ENCODE measurements at places on chromosomes 4 and X.

DNA sequence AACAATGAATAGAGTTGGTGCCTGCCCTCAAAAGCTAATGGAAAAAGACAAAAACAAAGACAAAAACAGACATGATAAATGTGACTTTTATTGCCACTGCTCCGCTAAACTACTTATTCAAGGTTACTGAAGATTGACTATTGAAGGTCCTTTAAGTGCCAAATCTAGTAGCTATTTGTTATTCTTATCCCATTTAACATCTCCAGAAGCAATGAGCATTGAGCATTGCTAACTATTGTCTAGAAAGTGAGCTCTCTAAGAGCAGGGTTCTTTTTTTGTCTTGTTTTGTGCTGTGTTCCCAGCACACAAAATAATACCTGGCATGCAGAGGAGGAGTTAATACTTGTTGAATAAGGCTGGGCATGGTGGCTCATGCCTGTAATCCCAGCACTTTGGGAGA, 95.4 kb upstream of the SFRP2 start:
- no peak for DNase-seq

GRCh38 chr4:46844325-46844917, 64.6 kb downstream of the COX7B2 start:
- peak; percentile 54 for DNase-seq

- no peak for DNase-seq
Measured at GRCh38 chrX:20231598-20231997, 35.1 kb downstream of the RPS6KA3 start.

GRCh38 chr4:110840221-110840654, 217.4 kb upstream of the PITX2 start:
- no peak for DNase-seq

DNA sequence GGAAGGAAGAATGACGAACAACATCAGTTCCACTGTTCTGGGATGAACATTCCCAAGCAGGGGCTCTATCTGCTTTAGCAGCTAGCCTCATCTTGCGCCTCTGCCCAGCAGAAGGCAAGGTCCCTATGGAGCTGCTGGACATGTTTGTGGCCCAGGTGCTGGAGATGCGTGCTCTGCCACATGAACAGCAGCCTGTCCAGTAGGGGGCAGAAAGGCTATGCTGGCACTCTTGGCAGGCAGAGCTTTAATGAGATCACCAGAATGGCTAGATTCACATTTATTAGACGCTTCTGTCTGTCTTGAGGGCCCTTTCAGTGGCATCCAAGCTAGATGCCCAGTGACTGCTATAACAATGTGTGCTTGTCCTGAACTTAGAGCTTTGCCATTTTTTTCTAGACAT, 1826.0 kb downstream of the STIM2 start:
- no peak for DNase-seq

- DNase-seq, result no peak
Measured at GRCh38 chrX:96846841-96847240, 36.9 kb upstream of the RPA4 start.

DNA sequence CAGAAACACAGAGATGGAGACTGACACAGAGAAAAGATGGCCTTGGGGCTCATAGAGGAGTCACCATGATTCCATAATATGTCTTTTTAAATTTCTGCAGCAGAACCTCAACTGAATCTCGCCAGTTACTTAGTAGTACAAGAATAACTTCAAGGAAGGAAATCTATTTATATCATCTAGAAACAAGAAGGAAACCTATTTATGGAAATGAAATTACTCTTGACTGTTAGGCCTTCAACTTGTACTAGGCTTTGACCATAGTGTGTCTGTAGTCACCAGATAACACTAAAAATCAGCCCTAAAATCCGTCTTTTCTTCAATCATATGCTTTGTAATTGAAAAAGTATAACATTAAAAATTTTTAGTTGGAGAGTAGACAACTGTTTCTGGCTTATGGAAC, 740.4 kb downstream of the TRIML1 start:
- no peak for DNase-seq

GRCh38 chr4:19123681-19124080, 1102.1 kb upstream of the LCORL start:
- no peak for DNase-seq

- no peak for DNase-seq
Measured at GRCh38 chr4:15982842-15983524, 20.0 kb upstream of the FGFBP2 start.

DNA sequence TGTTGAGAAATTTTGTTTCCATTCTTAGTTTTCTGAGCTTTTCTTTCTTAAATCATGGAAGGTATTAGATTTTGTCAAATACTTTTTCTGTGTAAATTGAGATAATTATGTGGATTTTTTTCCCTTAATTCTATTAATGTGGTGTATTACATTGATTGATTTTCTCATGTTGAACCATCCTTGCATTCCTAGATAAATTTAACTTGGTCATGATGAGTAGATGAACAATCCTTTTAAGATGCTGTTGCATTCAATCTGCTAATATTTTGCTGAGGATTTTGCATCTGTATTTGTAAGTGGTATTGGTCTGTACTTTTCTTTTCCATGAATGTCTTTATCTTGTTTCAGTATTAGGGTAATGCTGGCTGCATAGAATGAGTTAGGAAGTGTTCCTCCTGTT, 20.3 kb upstream of the CTBP1 start:
- DNase-seq, result no peak

GRCh38 chr4:38230121-38230801, 270.1 kb downstream of the PTTG2 start:
- DNase-seq, result no peak

DNA sequence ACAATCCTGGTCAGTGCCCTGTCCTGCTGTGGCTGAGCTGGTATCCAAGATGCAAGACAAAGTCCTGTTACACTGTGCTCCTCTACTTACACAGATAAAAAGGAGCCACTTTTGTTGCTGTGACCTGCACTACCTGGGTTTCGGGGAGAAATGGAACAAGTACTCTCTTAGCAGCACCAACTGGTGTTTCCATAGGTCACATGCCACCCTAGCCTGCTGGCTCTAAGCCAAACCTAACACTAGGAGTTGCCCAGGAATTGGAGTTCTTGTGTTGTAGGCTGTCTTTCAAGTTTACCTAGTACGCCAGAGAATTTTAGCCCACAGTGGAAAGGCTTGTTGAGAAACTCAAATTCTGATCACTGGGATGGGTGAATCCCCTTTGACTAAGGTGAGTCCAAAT, 727.4 kb downstream of the FAM133A start:
- DNase-seq, result no peak

DNA sequence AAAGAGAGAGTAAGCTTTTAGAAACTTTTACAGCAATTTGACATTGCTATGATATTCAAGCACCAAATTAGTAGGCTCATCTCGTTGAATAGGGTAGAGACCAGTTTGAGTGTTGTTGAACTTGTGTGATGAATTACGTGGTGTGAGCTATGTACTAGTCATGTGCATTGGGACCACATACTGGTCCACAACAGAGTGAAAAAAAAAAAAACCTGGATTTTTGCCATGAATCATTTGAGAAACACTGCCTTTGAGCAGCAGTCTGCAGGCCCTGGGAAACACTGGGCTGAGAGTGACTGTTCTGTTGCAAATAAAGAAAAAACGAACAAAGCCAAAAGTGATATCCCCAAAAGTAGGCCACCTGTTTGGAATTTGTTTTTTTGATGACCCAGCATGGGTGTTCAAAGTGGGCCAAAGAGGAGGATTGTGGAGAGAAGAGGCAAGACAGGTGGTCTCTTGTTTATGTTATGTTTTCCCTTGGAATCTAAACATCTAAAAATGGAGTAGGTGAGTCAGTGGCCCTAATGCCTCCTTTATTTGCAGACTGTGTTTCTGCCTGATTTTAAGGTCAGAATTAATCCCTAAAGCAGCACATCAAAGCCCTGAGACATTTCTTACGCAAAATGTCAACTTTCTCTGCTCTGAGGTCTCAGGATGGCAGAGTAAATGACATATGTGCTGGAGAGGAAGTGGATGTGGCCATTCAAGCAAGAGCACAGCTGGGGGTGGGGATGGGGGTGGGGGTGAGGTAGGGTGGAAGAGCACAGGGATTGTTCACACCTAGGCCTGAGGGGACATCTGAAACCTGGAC, 33.5 kb downstream of the TAF7L start:
- DNase-seq, result no peak

DNA sequence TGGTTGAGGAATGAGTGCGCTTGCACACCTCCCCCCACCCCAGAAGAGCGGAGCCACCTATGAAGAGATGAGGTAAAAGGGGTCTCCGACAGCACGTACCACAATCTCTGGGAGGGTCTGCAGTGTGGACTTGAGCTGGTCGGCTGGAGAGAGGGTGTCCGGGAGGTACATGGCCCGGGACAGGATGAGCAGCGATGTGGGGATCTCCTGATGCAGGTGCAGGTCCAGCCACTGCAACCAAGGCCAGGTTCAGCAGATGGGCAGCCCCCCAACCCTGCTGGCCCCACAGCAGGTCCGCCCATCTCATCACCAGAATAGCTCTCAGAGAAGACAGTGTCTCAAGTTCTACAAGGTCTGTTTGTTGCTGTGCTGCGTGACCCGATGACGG, 30.4 kb downstream of the FGFR3 start:
- DNase-seq, result no peak

DNA sequence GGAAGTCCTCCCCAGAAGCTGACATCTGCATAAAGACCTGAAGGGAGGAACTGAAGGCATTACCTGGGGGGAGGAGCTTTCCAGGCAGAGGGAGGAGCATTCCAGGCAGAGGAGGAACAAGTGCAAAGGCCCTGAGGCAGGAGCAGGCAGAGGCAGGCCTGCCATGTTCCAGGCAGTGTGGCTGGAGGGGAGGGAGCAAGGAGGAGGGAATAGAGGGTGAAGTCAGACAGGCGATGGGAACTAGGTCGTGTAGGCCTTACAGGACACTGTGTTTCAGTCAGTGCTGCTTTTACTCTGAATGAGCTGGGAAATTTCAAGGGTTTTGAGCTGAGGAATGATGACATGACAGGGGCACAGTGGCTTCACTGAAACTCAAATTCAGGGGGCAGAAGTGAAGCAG, 292.7 kb downstream of the BCOR start:
- DNase-seq, result no peak

- DNase-seq, result no peak
Measured at GRCh38 chrX:9132036-9132638, 98.2 kb upstream of the FAM9B start.

GRCh38 chrX:119539872-119540271, 25.3 kb downstream of the STEEP1 start:
- no peak for DNase-seq

GRCh38 chr4:107519053-107519452, 201.0 kb downstream of the PAPSS1 start:
- DNase-seq, result peak; percentile 31

DNA sequence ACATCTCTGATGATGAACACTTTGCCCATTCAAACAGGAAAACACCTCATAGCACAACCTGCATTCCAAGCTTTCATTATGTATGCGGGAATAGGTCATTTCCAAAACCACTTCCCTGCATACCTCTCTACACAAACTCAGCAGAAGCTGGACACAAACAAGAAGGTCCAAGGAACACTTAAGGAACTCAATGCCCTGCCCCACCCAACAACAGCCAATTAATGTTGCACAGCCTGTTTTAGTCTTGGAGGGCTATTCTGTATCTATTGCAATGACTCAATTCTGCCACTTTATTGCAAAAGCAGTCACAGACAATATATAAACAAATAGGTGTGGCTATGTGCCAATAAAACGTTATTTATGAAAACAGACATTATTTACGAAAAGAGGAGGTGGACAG, 16.7 kb downstream of the OPHN1 start:
- DNase-seq, result peak; percentile 40

DNA sequence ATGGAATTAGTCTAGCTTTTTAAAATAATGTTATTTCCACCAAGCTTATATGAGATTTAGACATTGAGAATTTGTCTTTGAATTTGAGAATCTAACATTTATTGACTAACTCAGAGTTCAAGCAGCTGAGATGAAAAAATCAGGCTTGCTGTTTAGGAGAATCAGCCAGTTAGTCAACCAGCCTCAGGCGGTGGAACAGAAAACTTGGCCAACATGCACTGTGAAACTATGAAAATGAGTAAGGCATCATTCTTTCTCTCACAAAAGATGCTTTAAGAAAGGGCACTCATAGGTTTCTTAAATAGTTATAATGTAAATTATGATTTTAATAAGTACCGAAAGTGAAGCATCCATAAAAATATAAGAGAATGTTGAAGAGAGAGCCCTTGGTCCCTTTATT, 84.2 kb downstream of the NFKB1 start:
- DNase-seq, result no peak

- no peak for DNase-seq
Measured at GRCh38 chrX:20693078-20693477, 426.4 kb upstream of the RPS6KA3 start.

GRCh38 chrX:70525733-70526132, 81.1 kb downstream of the DLG3 start:
- no peak for DNase-seq

DNA sequence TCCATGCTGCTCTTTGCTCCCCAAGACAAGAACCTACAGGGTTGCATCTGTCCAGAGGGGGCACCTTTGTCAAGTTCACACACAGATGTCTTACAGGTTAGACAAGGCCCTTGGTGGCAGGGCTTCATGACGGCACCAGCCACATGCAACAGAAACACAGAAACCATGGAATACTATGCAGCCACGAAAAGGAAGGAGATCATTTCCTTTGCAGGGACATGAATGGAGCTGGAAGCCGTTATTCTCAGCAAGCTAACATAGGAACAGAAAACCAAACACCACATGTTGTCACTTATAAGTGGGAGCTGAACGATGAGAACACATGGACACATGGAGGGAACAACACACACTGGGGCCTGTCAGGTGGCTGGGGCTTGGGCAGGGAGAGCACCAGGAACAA, 85.1 kb upstream of the NDP start:
- DNase-seq, result no peak

GRCh38 chr4:27763830-27764525, 903.3 kb downstream of the STIM2 start:
- no peak for DNase-seq

DNA sequence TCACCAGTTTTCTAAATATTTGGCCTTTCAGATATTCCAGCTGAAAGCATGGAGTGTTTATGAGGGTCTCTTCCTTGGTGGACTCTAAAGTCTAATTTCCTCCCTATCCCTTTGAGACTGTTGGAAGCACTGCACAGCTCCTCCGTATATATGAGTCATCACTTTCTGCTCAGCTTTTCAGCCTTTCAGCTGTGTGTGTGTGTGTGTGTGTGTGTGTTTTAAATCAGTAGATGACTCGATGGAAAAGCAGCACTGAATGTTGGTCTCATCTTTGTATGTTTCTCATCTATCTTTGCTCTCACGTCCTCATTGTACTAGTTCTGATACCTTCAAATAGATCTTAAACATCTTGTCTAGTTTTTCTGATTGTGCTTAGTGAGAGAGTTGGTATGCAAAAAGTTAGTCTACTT, 81.6 kb downstream of the ZFX start:
- no peak for DNase-seq

- DNase-seq, result no peak
Measured at GRCh38 chr4:69800599-69800998, 40.2 kb upstream of the SULT1B1 start.

Measured in astrocyte of the cerebellum (primary cell).